Muscle of back (tissue), 13 donors: ENCODE measurements at places on chromosomes 7 and 10. TPM values are rescaled to one million over a fixed set of nuclear protein-coding genes. Genes with fewer than 3 reads are reported as not detected.

The NKX1-2 gene
- not detected for polyA plus RNA-seq

The RPEL1 gene
- polyA plus RNA-seq, result not detected

The SLC35G1 gene
- polyA plus RNA-seq, result 5.1 TPM

The FAM25C gene
- polyA plus RNA-seq, result not detected

The SMKR1 gene
- polyA plus RNA-seq, result 0.57 TPM

The ITPRID1 gene
- polyA plus RNA-seq, result 1.1 TPM

The OPN4 gene
- polyA plus RNA-seq, result 1.9 TPM

The MEOX2 gene
- polyA plus RNA-seq, result 84.7 TPM

The PLAU gene
- 29.9 TPM for polyA plus RNA-seq

The ASZ1 gene
- polyA plus RNA-seq, result not detected

The SFTPA1 gene
- not detected for polyA plus RNA-seq

The CABCOCO1 gene
- 0.80 TPM for polyA plus RNA-seq
